ENCODE measurements at places on chromosomes 1 and 21. TPM values are rescaled to one million over a fixed set of nuclear protein-coding genes. Genes with fewer than 3 reads are reported as not detected.

- peaks cover 1% of the 10 kb centered on the region for H3K4me1 ChIP-seq
- H3K36me3 ChIP-seq = no peaks in the 10 kb centered on the region
- no peak overlapping the region for H3K27ac ChIP-seq
Measured at GRCh38 chr1:218135371-218135770, 149.7 kb upstream of the RRP15 start.

DNA sequence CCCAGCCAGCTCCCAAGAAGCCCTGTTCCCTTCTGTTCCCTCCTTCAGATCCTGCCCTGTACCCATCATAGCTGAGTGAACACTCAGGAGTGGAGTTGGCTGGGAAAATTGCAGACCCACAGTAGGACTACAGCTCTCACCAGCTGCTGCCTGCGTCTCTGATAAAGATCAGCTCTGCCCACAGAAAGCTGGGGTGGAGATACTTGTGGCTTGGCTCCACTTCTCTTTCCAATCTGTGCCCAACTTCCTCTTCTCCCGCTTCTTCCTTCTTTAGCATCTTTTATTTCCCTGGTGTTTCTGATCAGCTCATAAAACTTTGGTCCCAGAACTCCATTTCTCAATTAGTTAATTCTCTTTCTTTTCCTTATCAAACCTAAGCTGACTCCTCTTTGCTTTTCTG, 5.5 kb upstream of the CD1A start:
- H3K36me3 ChIP-seq = no peaks in the 10 kb centered on the region
- peaks cover 11% of the 10 kb centered on the region for H3K4me1 ChIP-seq
- no peak overlapping the region for H3K27ac ChIP-seq
- no peak for DNase-seq
- H3K4me3 ChIP-seq = no peak overlapping the region
- peaks cover 5% of the 10 kb centered on the region for H3K27me3 ChIP-seq

DNA sequence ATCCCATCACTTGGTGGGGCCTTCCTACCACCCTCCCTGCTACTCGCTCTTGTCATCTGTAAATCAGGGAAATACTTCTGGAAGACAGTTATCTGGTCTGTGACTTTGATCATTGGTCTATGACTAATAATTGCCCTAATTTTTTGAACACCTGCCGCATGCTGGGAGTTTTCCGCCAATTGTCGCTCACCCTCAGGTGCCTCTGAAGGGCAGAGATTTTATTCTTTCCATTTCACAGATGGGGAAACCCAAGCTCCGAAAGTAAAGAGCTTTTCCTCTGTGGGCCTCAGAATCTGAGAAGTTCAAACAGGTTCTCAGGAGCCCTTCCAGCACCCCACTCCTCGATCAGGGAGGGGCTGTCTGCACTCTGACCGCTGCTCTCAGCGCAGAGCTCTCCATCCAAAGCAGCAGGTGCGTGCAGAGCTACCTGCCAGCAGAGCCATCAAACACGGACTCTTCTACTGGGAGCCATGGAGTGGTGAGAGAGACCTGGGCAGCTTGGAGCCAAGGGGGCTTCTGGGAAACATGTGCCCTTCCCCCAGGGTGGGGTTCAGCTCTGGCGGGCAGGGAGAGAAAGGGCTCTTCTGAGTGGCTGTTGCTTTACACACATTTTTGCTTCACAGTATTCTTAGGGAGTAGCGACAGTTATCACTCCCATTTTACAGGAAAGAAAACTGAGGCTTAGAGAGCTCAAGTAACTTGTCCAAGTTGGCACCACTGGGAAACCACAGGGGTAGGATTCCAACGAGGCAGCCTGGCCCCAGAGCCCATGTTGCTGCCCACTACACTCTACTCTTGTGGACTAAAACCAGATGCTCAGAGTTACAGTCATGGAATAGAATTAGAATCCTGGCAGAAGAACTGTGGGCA, 5.8 kb upstream of the RUNX3 start:
- DNase-seq = no peak
- peaks cover 51% of the 10 kb centered on the region for H3K27me3 ChIP-seq
- no peak overlapping the region for H3K27ac ChIP-seq
- H3K4me1 ChIP-seq = peaks cover 18% of the 10 kb centered on the region
- no peaks in the 10 kb centered on the region for H3K36me3 ChIP-seq

GRCh38 chr1:99598738-99599411, 47.0 kb upstream of the PALMD start:
- H3K4me3 ChIP-seq = no peak overlapping the region
- no peak for DNase-seq
- no peak overlapping the region for H3K27ac ChIP-seq
- no peaks in the 10 kb centered on the region for H3K36me3 ChIP-seq

Gene F13B
- not detected for total RNA-seq

Gene TNFAIP8L2
- total RNA-seq = not detected

Gene FCRL2
- total RNA-seq = not detected

DNA sequence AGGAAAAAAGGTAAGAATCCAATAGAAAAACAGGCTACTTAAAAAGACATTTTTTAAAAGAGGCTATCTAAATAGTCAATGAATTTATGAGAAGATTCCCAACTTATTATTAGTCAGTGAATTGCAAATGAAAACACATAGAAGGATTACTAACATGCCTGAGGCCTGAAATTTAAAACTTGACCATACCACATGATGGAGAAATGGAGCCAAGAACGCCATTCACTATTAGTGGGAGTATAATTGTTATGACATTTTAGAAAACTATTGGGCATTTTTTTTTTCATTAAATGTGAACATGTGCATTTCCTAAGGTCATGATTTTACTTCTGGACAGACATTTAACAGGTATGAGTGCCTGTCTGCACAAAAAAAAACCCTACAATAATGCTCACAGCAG, 24.8 kb upstream of the OR2B11 start:
- H3K4me1 ChIP-seq = peaks cover 12% of the 10 kb centered on the region
- peaks cover 5% of the 10 kb centered on the region for H3K27me3 ChIP-seq
- no peak overlapping the region for H3K27ac ChIP-seq
- no peaks in the 10 kb centered on the region for H3K36me3 ChIP-seq

Gene F3
- 28.8 TPM for total RNA-seq

DNA sequence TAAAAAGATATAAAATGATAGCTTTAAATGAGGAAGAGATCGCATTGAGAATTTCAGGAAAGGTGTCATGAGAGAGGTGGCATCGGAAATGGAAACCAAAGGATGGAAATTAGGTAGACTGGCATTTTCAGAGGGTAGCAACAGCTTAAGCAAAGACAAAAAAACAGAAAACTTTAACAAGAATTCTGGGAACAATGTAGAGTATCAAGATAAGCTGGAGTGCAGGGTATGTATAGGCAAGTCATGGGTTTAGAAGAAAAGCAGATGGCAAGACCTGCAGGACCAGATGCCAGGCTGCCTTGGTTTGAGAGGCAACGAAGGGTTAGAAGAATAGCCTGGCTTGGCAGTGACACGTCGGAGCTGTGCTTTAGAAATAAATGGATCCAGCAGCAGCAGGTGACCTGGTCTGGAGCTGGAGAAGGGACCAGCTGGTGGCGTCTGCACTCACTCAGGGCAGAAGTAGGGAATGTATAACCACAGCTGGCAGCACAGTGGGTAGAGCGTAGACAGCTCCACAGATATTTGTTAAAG, 149.4 kb upstream of the TIAM1 start:
- peaks cover 62% of the 10 kb centered on the region for H3K4me1 ChIP-seq
- H3K36me3 ChIP-seq = peaks cover 2% of the 10 kb centered on the region
- no peaks in the 10 kb centered on the region for H3K27me3 ChIP-seq
- H3K4me3 ChIP-seq = no peak overlapping the region
- DNase-seq = no peak

DNA sequence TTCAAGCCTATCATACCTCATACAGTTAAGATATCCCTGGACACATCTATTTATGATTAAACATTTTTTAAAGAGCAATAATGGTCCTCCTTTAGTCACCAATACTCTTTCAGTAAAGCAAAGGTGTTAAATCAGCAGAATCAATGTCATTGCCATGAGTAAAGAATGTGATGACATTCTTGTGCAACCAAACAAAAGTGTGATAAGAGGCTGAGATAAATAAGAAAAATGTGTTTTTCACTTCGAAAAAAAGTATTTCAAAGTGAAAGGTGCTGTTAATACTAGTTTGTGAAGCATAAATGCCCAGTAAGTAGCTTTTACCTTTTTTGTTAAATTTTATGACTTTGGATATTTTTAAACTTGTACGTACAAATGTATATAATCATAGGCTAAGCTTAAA, 8.4 kb downstream of the SLC44A5 start:
- no peaks in the 10 kb centered on the region for H3K36me3 ChIP-seq
- DNase-seq = no peak
- no peak overlapping the region for H3K27ac ChIP-seq

DNA sequence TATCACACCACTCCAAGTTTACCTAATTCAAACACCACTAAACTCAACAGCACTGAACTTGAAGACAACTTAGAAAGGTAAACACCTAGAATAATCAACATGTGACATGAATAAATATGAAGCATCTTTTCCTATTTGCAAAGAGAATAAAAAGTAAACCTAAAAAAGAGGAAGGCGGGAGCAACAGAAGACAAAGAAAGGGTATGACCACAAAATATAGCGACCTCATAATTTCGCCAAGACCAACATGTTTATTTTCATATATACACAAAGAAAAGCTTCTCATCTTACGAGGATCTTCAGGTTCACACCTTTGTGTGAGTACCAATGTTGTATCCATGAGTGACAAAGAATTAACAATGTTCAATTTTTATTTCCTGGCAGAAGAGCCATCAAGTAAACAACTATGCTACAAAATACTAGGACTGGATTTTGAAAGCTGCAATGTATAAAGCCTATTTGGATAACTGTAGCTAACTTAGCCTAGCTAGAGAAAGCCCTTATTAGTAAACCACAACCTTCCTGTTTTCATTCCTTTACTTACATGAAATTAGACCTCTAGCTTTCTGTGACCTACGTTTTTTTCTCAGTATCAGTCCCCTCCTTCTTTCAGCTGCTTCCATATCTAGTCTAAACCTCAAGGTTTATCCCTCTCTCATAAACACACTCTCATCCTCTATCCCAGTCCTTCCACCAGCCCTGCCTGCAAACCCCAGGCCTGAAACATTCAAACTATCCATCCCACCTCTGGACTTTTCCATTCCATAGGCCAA, 21.3 kb upstream of the PHTF1 start:
- H3K36me3 ChIP-seq = peaks cover 14% of the 10 kb centered on the region
- H3K27me3 ChIP-seq = no peaks in the 10 kb centered on the region
- DNase-seq = no peak
- no peak overlapping the region for H3K4me3 ChIP-seq

GRCh38 chr1:150876119-150876454, 312 bp downstream of the ARNT start:
- H3K27ac ChIP-seq = peak overlapping the region; percentile 95
- H3K27me3 ChIP-seq = no peaks in the 10 kb centered on the region
- H3K4me3 ChIP-seq = peak overlapping the region; percentile 94

GRCh38 chr1:33273406-33273805, 17.1 kb downstream of the ZNF362 start:
- no peaks in the 10 kb centered on the region for H3K27me3 ChIP-seq
- peaks cover 18% of the 10 kb centered on the region for H3K36me3 ChIP-seq
- no peak for DNase-seq

DNA sequence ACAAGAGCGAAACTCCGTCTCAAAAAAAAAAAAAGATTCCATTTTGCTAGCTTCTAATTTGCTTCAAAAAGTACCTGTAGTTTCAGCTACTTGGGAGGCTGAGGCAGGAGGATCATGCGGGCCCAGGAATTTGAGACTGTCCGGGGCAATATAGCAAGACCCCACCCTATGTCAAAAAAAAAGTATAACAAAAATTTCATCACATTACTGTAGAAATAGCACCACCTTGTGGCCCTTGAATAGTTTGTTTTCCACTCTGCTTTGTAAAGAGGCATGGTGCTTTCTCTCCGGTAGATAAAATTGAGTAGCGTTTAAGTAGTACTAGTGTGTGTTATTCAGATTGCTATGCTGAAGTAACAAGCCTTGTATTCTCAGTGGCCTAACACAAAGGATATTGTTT, 18.2 kb upstream of the MSTO1 start:
- no peaks in the 10 kb centered on the region for H3K36me3 ChIP-seq
- no peak overlapping the region for H3K4me3 ChIP-seq
- no peaks in the 10 kb centered on the region for H3K27me3 ChIP-seq
- peaks cover 6% of the 10 kb centered on the region for H3K4me1 ChIP-seq
- H3K27ac ChIP-seq = no peak overlapping the region

Gene RAB42
- 5.1 TPM for total RNA-seq

DNA sequence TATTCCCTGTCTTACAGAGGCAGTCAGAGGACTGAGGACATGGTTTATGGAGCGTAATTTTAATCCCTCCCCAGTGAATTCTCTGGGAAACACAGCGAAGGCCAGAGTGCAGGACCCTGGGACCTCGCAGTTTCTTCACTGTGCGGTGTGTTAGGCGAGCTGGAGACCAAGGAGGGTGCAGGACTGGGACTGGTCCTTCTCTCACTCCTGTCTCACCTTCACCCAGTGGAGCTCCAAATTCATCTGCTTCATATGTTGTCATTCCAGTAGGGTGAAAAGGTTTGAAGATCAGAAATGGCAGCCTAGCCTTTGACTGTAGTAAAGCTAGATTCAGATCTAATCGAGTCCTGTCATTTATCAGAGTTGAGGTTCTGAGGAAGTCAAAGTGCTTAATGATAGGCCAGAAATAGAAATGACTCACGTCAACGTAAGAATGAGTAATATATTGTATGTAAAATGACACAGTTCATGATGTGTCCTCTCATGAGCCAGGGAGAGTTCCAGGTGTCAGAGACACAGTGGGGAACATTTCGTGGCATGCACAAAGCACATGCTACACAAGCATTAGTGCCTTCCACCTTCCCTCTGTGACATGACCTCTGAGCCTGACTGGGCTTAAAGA, 647.5 kb downstream of the SMYD3 start:
- H3K27ac ChIP-seq = no peak overlapping the region
- no peak for DNase-seq
- H3K4me1 ChIP-seq = peaks cover 21% of the 10 kb centered on the region
- H3K36me3 ChIP-seq = peaks cover 6% of the 10 kb centered on the region
- H3K4me3 ChIP-seq = no peak overlapping the region
- no peaks in the 10 kb centered on the region for H3K27me3 ChIP-seq

GRCh38 chr1:110773813-110774212, 99.1 kb upstream of the KCNA3 start:
- no peaks in the 10 kb centered on the region for H3K36me3 ChIP-seq
- H3K4me3 ChIP-seq = no peak overlapping the region
- peaks cover 16% of the 10 kb centered on the region for H3K27me3 ChIP-seq
- DNase-seq = no peak
- no peaks in the 10 kb centered on the region for H3K4me1 ChIP-seq

DNA sequence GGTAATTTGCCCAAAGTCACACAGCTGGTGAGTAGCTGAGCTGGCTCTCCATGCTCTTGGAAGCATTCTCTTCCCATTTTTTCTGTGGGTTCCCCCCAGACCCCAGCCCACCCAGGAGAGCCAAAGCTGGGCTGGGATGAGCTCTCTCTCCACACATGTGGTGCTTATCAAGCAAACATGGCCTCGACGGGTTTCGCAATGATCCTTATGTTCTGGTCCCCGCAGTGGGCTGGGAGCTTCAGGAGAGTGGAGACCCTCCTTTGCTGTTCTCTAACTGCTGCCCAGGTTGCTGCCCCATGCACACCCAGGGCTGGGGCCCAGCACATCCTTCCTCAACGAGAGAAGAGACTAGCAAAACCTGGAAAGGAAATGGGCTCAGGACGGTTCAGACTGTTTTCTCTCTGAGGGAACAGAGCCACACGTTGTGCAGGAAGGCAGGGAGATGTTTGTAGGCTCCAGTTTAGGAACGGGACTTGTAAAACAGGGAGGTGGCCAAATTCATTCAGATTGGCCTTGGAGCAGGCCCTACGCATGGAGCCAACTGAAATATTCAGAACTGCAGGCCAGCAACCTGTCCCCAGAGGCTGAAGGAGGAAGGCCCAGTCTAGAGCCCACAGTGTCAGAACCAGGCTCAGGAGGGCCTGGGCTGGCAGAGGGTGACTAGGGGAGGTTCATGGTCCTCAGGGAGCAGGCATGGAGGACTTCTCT, 27.2 kb upstream of the CSF1 start:
- peaks cover 15% of the 10 kb centered on the region for H3K4me1 ChIP-seq
- H3K27me3 ChIP-seq = no peaks in the 10 kb centered on the region
- no peak for DNase-seq
- H3K27ac ChIP-seq = no peak overlapping the region
- H3K4me3 ChIP-seq = no peak overlapping the region
- no peaks in the 10 kb centered on the region for H3K36me3 ChIP-seq
